MV-4-11 (cell line): ENCODE measurements at places on chromosomes 16 and 17.

DNA sequence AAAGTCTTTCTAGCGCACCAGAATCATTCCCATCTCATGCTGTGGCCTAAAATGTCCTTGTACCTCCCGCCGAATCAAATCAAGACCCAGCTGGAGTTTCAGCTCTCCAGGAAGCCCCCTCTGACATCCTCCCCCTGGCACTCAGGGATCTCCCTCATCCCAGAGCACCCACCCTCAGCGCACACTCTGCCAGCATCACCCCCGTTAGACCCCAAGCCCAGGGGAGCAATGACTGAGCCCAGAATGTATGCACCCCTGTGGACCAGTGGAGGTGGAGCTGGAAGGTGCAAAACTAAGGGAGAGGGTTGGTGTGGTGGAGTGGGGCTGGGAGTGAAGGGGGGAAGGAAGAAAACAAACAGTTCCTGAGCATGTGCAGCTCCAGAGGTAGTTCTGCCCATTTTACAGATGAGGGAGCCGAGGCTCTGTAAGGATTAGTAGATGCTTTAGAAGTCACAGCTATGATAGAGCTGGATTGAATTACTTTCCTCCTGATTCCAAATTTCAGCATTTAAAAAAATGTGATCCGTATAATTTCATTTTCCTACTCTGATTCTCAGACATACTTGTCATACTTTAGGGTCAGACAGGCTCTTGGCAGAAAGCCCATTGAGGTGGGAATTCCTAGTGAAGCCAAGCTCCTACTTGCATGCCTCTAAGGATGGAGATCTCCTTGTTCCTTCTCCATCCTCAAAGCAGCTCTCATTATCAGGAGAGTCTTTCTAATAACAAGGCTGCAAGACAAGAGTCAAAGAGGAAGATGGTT, 242.7 kb downstream of the KATNIP start:
- DNase-seq = no peak

- no peak for DNase-seq
Measured at GRCh38 chr16:1141191-1141590, 11.7 kb upstream of the CACNA1H start.

DNA sequence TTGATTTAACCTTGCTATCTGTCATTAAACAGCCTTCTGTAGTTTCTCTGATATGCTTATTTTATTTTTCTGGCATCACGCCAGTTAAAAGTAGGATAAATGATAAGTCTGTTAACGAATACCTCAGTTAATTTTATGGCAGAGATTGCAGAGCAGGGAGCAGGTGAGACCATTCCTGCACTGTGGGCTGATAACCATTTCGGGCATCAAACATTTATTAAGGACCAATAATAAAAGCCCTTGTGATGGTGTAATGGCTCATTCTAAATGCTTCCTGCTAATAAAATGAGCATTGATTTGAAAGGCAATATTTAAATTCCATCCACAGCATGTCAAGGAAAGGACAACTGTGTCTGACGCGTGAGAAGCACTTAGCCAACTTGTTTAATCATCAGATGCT, 94.1 kb downstream of the ASIC2 start:
- DNase-seq = no peak

GRCh38 chr16:58105631-58106030, 23.6 kb downstream of the CFAP20 start:
- DNase-seq = peak; percentile 29

- no peak for DNase-seq
Measured at GRCh38 chr17:9568957-9569588, 6.5 kb downstream of the STX8 start.
